ENCODE measurements at places on chromosomes 3 and 15.

- no peak for DNase-seq
Measured at GRCh38 chr3:83122774-83123350, 1361.4 kb upstream of the GBE1 start.

GRCh38 chr3:35291471-35292236, 347.7 kb upstream of the ARPP21 start:
- no peak for DNase-seq

DNA sequence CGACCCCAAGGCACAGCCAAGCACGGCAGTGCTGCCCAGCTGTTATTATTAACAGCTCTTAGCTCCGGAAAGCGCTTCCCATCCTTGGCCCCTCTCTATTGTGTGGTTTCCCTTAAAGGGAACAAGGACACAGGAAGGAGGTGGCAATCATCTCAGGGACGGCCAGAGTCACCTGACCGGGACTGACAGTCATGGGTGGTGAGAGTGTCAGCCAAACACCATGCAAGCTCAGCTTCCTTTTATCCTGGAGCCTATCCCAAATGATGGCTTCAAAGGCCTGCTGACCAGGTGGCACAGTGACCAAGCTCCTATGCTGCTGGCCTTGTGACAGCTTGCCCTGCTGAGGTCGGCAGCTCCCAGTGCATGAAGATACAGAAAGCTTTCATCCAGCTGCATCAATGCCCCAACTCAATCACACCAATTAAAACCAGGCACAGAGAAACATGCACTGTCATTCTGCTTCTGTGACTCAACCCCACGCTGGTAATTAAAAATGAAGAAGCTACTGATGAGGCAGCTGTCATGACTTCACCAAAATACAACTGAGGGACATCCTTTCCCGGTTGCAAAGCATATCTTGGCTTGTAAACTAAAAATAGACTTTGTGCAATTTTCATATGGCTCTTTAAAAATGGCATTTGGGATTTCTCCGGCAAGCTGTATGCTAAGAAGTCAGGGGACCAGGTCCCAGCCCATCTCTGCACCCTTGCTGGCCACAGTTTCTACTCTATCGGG, 34.0 kb downstream of the PCSK6 start:
- no peak for DNase-seq

DNA sequence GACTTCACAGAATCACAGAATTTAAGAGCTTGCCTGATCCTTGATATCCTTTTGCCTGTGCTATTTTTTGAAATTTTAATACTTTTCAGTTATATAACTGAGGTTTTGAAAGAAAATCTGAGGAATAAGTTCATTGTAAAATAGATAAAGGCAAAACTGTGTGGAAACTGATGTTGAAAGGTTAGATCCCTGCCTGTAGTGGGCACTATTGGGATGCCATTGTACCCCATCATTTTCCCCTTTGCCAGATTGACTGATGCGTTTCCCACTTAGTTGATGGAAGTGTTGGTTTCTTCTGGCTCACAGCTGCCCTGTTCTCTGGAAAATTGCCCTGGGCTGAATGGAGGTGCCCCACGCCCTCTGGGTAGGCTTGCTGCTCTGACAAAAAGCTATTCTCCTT, 387.9 kb downstream of the RBMS3 start:
- no peak for DNase-seq

DNA sequence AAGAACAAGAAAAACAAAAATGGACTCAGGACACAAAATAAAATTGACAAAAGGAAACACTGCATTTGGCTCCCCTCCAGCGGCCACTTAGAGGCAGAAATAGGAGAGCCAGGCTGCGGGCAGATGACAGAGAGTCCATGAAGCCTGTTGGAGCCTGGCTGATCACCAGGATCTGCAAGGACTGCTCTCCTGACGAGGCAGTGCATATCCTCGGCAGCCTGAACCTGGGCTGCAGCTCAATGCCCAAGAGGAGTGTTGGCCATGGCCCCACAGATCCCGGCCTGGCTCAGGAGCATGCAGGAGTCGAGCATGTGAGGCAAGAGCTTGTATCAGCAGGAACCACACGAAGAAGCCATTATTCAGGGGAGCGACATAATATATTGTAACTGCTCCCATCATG, 199.8 kb downstream of the STT3B start:
- DNase-seq, result no peak

- no peak for DNase-seq
Measured at GRCh38 chr15:80059786-80060355, 395 bp downstream of the ZFAND6 start.

DNA sequence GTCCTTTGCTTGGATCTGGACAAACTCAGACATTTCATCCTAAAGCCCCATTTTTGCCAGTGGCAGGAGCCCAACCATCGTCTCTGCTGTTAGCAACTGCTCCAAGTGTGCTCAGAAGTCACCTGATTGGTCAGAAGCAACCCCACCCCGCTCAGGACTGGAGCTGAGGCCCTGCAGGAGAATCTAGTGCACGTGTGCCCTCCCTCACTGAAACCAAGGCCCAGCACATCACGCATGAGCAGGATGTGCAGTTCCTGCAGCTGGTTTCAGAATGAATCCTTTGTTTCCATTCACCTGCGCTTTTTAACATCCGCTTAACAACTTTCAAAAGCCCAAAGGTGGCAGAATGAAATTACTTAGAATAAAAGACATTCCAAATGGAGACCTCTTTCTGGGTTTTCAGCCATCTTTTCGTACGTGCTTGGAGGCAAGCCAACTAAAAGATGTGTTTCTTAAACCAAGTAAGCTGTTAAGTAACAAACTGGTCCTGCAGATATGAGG, 81.2 kb downstream of the SRGAP3 start:
- DNase-seq, result no peak

GRCh38 chr15:38674448-38674847, 109.8 kb upstream of the RASGRP1 start:
- DNase-seq, result no peak

- DNase-seq, result no peak
Measured at GRCh38 chr15:69414701-69415167, 585 bp downstream of the KIF23 start.

DNA sequence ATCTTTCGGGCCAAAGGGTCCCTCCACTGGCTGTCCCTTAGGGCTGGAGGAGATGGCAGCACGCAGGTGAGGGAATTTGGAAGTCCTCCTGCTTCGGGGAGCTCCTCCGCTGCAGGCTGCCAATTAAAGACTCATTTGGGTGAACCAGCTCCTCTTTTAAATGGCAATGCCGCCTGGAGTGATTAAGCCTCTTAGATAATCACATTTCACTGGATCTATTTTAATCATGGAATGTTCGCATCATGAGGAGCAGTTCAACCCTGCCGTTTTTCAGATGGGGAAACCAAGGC, 117.9 kb downstream of the LIPC start:
- no peak for DNase-seq

DNA sequence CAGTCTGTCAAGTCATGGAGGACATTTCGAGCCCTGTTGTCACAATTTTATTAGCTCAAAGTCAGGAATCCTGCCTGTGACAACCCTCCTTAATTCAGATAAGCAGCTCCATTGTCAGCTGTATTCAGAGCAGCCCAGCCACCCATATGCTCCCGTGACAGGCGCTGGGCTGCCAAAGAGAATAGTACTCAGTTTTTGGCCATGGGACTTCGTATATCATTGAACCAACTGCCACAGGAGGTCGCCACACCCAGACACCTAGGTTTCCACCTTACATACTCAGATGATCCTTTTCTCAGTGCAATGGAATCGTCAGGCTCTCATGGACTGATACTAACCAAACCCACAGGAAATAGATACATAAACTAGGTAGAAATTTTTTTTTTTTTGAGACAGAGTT, 100.2 kb downstream of the C3orf70 start:
- DNase-seq, result no peak

DNA sequence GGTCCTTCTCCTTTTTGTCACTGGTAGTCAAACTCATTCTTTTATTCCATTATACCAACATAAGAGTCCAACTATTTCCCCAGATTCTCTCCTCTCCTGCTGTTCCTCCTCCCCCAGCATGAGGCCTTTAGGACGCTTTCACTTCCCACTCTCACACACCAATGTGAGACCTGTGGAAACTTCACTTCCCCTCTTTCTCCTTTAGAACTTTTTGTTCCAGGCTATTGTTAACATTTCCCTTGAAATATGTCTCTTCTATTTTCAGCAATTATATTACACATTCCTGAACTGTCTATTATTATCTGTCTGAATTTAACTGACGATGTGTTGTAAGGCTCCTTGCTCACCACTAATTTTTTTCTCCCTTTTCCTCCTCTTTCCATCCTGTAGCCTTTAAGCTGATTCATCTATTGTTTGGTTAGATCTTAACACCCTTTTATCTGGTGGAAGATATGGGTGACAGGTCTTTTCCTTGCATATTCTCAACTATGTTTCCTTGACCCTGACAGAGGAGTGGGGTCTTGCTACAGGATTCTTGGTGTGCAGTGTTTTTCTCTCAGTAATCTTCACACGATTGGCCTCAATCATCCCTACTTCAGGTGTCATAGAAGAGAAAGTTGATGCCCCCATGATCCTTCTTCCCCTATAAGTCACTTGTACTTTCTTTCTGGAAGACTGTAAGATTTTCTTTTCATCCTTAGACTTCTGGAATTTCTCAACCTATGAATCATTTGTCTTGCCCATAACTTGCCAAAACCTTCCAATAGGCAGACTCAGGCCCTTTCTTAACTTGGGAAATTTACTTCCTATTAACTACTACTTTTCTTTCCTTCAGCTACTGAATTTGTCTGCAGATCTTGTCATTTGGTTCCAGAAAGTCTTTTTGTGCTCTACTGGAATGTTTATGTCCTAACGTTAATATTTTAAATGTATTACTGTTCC, 5.9 kb downstream of the CYP19A1 start:
- no peak for DNase-seq

GRCh38 chr3:195764961-195765706, 44.4 kb downstream of the MUC20 start:
- no peak for DNase-seq
